Glutamatergic neuron (in vitro differentiated cells): ENCODE measurements at places on chromosomes 2 and 18. TPM values are rescaled to one million over a fixed set of nuclear protein-coding genes. Genes with fewer than 3 reads are reported as not detected.

GRCh38 chr18:31652357-31652756 lies 32.0 kb downstream of the B4GALT6 start:
- DNase-seq = no peak

GRCh38 chr18:48352051-48352755 lies 57.0 kb downstream of the ZBTB7C start:
- DNase-seq = no peak

- peak; percentile 86 for DNase-seq
Measured at GRCh38 chr2:240997856-240998705, at the start of gene SNED1. SNED1 (plus strand) TSS chr2:240998618; CDS start chr2:240998838, 220 bp downstream.

GRCh38 chr2:2850859-2851258 lies 519.8 kb upstream of the MYT1L start:
- DNase-seq = no peak

DNA sequence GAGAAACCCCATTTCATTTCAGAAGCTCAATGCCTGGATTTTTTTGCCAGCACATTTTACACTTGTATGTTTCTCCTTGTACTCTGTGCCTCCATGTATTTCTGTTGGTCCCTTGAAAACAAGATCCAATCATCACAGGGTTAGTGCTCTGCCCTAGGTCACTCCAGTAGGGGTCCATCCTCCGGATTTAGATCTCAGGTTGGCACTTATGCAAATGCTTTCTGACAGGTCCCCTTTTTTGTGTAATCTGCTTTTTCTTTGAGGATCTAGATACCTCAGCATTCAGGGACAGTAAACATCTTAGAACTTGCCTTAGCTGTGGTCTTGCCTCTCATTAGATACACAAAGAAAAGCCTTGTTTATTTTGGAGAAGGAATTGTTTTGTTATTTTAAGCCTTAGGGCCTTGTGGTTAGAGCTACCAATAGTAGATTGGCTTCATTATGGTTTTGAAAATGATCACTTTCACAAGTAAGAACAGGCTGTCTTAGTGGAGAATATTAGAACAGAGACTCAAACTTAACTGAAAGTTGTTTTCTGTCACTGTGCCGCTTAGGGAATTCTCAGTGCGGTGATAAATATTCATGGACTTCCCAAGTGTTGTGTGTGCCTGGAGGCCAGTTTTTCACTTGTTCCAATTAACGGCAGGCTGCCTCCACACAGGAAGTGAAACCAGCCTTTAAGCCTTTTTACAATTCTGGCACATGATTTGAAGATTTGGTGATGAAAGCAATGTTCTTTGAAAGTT lies 7.8 kb downstream of the MERTK start:
- DNase-seq = no peak

- DNase-seq = no peak
Measured at GRCh38 chr18:42274488-42275137, 319.6 kb downstream of the PIK3C3 start.

DNA sequence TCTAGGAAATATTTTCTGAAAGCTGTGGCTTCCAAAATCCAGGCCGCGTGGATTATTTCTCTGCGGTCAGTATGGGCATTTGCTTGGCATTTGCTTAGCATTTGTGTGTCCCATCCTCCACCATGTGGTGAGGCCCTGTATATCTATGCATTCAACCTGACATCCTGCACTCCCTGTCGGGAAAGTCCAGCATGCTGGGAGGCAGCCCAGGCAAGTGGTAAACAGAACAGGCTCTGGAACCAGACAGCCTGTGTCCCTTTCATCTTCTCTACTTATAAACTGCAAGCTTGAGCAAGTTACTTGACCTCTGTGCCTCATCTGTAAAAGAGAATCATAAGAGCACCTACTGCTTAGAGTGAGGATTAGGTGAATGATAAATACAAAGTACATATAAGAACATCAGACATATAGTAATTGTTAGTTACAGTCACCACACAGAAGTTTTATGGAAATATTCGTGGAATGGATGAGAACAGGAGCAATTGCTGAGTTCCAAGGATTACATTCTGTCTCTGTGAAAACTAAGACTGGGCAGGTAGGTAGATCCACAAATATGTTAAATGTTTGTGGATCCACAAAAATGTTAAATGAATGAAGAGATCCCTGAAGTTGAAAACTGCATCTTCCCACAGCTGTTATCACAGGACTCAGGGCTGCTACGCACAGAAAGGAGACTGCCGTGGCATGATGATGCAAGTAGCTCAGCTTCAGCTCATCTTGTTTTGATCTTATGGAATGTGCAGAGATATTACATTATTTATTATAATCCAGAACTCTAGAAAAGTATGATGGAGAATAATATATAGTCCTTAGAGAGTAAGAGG lies 317.0 kb upstream of the MMADHC start:
- no peak for DNase-seq

DNA sequence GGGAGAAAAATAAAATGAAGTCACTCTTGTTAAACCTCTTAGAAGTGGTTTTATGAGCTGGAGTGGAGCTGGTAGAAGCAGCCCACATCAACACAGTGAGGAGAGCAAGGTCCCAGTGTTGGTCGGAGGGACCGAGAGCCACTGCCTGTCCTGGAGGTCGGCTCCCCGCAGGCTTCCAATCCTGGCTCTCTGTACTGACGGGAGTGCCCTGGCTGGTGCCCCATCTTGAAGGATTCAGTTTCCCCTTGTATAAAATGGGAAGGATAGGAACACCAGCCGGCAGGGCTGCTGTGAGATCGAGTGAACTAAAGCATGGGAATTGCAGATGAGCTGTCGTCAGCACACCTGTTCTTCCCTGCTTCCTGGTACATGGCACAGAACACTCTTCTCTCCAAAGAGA lies 104.3 kb upstream of the ID2 start:
- no peak for DNase-seq

- DNase-seq = no peak
Measured at GRCh38 chr18:68284236-68284780, 430.6 kb downstream of the TMX3 start.

DNA sequence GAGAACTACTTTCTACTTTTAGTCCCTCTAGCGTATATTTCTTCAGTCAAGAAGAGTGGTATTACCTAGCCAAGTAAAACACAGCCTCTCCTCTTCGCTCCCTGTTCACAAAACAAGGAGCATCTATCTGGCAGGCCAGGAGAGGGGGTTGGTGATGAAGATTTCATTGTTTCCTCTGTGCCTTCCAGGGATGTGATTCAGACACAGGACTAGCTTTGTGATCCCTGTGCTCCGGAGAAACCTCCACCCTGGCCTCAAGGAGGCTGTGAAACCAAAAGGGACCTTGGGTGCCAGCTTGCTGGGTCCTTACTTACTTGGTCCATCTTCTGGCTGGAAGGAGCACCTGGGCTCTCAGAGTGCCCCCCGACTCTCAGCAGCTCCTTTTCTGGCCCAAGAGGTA lies 5.7 kb downstream of the RHOB start:
- DNase-seq = no peak

DNA sequence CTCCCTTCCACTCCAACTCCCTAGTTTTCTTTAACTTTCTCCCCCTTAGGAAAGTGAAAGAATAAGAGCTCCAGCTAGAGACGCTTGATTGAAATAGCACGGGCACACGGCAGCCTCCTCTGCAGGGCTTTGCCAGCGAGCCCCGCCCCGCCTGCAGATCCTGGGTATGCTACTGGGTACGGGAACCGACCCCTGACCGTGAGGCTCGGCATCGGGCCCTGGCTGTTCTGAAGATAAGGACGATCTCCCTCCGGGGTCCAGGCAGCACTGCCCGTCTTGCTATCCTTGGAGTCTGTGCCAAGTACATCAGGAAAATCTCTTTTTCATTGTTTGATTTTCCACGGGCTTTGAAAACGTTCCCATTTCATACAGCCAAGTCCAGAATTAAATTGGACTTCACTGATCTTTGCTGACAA lies 284.5 kb downstream of the MTX2 start:
- DNase-seq = peak; percentile 27

DNA sequence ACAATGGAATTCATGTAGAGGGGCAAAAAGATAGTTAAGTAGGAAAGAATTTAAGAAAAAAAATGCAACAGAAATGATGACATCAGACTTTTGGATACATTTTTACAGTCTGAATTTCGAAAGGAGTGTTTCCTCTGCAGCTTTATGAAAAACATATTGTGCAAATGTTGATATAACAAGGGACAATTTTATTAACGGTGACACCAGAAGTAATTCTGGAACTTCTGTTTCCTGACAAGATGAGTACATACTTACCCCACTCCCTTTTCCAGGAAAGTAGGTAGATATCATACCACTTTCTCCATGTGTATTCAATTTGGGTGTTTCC lies 369.6 kb downstream of the FBXO15 start:
- no peak for DNase-seq

The ELOA2 gene
- not detected for total RNA-seq
